ENCODE measurements at places on chromosomes 5 and 9.

- DNase-seq: no peak
These were observed 74.5 kb downstream of the MAPKAP1 start for GRCh38 chr9:125632321-125633115.

GRCh38 chr9:123129423-123129822 is 96.0 kb downstream of the GPR21 start:
- no peak for DNase-seq

DNA sequence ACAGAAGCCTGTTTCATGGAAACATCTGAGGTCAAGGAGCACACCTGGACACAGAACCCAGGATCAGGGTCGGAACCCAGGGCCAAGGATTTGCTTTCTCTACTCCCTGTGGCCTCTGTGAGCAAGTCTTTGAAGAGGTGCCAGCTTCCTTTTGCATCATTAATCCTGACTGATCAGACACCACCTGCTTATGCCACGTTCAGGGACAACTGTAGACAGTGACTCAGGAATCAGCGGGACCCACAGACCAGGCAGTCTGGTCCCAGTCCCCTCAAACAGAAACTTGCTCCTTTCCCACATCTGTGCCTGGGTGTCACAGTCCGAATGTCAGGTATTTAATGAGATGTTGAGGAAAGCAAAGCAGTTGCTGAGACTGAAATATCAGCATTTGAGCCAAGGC is 154.8 kb downstream of the SGCD start:
- DNase-seq: no peak

DNA sequence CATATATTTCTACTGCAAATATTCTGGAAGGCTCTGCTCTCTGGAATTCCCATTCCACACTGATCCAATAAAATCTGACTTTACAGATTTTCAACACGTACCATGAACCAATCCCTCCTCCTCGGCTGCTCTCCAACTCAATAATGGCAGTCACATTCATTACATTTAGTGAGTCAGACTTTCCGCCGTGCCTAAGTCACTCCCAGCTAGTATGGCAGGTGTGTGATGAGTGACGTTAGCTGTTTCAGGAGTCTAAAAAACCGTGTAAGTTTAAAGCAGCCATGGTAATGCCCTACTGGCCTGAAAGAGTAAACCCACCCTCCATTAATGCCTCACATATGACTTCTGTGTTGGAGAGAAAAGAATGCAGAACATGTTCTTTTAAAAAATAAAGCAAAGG is 3.3 kb downstream of the FBN2 start:
- DNase-seq: no peak

DNA sequence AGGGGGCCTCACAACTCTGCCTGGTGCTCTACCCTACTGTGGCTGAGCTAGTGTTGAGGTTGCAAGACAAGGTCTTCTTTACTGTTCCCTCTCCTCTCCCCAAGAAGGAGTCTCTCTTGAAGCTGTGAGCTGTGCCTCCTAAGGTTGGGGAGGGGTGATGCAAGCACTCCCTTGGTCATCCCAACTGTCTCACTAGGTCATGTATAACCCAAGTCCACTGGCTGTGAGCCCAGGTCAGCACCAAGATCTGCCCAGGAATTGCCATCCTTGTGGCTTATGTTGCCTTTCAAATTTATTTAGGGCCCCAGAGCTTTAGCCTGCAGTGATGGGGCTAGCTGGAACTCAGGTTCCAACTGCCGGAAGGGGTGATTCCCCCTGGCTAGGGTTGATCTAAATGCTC is 10.3 kb upstream of the YTHDC2 start:
- no peak for DNase-seq

DNA sequence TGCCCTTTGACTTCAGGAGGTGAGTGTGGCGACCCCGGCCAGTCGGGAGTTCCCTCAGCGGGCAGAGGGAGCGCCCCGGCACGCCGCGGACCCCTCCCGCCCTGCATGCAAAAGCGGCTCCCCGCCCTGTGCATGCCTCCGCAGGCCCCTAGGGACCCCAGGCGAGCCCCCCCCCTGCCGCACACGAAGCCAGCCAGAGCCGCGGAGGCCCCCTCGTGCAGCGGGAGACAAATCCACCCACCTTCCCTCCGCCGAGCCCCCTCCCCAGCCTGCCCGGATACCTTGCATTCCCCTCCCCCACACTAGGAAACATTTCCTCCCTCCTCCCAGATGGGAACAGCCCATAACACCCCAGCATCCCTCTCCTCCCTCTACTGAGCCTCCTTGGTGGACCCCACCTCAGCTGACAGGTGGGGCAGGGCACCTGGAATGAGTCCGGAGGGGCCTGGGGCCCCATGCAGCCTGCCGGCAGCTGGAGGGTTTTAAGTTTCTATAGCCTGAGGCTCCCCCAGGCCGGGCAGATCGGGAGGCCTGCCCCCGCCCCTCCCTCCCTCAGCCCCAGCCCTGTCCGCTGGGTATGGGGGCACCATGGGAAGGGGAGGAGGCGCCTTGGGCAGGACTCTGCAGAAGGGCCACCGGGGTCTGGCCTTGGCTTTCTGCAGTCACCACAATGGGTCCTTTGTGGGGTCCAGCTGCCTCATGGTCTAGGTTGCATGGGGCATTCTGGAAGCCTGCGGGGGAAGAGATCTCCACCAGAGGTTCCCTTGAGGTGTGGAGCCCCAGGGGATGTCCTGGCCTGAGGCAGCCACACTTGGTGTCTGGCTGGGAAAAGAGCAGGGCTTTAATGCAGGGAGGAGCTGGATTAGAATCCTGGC is 601 bp downstream of the ERGIC1 start:
- no peak for DNase-seq

DNA sequence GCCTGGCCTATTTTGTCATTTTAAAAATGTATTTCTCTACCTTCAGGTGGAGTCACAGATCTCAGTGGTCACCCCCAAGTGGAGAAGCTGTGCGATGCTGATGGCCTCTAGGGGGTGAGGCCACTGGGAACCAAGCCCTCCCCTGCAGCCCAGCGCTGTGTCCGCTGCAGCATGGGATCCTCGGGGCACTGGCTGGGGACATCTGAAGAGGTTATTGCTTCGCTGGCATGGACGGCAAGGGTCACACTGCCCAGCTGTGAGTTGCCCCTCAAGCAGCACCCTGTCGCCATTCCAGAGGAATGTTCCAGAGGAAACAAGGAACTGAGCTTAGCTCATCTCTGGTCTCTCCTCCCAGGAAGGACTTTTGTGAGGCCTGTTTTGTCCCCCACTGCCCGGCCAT is 119.6 kb upstream of the S1PR3 start:
- no peak for DNase-seq

DNA sequence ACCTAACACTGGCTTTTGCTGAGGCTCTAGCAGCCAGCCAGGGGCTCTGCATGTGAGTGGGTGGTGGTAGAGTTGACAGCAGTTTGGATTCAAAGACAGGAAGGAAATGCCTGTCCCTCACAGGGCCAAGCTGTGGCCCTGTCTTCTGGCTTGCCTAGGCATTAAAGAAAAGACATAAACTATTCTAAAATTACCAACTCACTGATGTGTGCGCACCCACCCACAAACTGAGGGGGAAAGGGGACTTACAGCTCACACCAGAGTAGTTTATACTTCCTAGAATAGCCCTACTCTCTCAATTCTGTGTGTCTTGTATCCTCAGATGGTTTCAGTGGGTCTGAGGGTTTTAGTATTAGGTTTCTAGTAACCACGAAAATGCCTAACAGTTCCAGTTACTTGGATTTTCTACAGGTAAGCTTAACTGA is 18.3 kb upstream of the IL13 start:
- DNase-seq: no peak

GRCh38 chr9:99647604-99648003 is 174.1 kb upstream of the NR4A3 start:
- no peak for DNase-seq

DNA sequence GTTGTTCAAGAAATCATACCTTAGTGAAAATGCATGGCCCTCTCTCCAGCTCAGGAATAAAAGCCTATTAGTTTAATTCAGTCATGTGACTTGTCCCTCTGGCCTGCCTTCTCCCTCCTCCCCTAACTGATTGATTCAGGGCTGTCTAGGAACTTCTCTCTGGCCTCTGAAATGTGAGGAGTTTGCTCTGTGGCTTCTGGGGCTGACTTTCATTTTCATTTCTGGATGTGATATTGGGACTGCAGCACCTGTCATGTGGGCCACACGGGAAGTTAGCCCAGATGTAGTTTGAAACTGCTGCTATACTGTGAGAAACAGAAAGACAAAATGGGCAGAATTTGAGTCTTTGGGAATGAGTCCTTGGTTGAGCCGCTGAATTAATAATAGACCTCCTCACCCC is 44.8 kb downstream of the PARP8 start:
- DNase-seq: no peak

GRCh38 chr9:112013266-112013665 is 116.7 kb downstream of the UGCG start:
- DNase-seq: no peak

DNA sequence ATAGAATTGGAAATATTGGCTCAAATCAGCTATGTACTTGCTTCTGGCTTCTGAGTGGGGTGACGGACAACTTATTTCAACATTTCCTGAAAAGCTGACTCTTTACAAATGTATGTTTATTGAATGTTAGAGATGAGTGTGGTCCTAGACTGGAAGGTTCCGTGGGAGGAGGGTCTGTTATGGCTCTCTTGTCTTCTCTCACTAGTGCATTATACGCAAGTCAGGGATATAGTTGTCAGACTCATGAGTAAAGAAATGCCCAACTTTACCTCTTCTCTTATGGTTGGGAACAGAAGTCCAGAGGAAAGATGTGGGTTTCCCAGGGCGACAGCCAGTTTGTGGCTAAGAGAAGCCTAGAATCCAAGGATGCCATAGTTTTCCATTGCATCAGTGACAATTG is 839.3 kb upstream of the WWC1 start:
- DNase-seq: no peak

DNA sequence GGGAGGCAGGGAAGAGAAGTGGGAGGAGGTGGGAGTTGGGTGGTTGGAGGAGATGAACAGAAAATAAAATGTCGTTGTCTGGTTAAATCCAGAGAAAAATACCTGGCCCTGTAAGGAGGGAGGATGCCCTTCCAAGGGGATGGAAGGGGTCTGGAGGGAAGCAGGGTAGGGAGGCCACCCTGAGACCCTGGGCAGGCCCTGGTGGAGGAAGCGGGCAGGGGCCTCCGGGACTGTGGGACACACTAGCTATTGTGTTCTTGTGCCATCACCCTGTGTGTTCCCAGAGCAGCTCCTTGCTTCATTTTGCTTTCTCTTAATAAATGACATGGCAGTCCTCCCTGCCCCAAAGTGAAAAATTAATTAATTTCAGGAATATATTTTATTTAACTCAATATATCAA is 11.8 kb upstream of the CD180 start:
- no peak for DNase-seq

- no peak for DNase-seq
These were observed 37.8 kb downstream of the GLRX start for GRCh38 chr5:95784514-95785302.

- no peak for DNase-seq
These were observed 103.1 kb upstream of the CYLC2 start for GRCh38 chr9:102892025-102892424.

DNA sequence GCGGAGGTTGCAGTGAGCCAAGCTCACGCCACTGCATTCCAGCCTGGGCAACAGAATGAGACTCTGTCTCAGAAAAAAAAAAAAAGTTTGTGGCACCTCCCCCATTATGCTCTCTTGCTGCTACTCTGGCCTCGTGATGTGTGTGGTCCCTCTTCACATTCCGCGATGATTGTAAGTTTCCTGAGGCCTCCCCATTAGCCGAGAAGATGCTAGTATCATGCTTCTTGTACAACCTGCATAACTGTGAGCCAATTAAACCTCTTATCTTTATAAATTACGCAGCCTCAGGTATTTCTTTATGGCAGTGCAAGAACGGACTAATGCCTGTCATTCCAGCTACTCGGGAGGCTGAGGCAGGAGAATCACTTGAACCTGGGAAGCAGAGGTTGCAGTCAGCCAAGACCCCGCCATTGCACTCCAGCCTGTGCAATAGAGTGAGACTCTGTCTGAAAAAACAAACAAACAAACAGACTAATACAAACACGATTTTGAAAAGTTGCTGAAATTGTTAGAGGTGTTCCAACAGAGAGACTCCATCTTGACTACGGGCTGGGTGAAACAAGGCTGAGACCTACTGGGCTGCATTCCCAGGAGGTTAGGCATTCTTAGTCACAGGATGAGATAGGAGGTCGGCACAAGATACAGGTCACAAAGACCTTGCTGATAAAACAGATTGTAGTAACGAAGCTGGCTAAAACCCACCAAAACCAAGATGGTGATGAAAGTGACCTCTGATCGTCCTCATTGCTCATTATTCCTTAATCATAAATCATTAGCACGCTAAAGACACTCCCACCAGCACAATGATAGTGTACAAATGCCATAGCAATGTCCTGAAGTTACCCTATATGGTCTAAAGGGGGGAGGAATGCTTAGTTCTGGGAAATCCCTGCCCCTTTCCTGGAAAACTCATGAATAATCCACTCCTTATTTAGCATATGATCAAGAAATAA is 8.3 kb upstream of the AFF4 start:
- no peak for DNase-seq

DNA sequence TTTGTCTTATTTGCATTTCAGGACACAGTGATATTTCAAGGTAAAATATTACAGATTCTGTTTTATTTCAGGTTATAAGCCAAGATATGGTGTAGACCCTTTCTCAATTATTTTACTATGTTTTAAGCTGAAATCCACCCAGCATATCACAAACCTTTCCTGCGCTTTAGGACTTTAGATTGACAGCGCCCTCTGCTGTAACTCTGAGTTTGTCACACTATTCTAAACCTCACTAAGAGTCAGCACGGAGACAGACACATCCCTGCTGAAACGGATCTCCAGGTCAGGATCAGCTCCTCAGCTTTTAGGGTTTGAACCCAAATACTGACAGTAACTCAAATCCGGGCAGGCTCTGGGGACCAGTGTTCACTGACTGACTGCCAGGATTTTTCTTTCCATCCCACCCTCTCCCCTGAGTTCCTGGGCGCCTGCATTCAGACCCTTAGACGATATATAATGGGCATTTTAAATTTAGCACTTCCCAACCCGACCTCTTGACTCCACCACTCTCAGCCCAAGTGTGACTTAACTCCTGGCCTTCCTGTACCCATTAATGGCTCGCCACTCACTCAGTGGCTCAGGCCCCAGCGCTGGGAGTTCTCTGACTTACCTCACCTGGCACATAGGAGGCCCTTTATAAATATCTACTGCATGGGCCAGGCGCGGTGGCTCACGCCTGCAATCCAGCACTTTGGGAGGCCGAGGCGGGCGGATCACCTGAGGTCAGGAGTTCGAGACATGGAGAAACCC is 33.5 kb downstream of the TLX3 start:
- DNase-seq: no peak

GRCh38 chr9:137229903-137230704 is 597 bp upstream of the SLC34A3 start:
- no peak for DNase-seq
